Left kidney (tissue), 8 donors: ENCODE measurements at places on chromosomes 1 and 21. TPM values are rescaled to one million over a fixed set of nuclear protein-coding genes. Genes with fewer than 3 reads are reported as not detected.

DNA sequence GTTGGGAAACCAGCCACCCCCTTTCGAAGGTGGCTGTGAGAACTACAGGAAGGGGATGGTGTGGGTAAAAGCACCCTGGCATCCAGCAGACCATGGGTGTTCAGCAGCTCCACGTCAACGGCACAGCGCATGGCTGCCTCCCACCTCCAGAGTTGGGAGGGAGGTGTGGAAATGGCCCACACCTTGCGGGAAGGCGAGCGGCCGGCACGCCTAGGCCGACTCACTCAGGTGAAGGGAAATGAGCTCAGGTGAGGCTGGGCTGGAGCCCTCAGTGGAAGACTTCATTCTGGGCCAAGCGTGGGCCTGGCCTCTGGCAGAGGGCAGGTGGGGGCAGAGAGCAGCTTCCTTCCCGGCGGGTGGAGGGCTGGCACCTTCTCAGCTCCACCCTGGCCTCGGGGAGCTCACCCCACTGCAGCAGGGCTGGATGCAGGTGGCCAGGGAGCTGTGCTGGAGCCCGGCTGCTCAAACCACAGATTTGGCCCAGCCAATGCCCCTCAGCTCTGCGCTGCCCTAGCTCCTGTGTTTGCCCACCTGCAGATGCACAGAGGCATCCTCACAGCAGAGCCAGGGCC is 24.8 kb upstream of the ALDH4A1 start:
- no peak for DNase-seq

DNA sequence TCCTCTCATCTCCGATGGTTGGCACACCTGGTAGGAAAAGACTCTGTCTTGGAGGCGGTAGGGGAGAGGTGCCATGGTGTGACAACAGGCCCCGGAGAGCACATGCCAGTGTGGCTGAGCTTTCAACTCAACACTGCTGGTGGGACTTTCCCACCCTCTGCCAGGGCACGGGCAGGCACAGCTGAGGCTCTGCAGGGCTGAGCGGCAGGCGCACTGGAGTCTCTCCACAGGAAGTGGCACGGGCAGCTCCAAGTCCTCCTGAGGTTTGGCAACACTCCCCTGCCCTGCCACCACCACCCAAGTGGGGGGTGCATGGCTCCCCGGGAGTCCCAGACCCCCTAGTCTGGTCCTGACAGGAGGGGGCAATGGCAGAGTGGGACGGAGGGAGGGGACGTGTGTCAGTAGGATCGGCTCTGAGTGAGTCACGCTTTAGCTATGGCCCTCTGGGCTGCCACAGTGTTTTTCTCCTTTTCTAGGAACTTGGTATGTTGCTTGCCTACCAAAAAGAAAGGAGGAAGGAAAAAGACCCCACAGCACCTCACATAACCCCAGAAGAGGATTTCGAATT is 27.3 kb upstream of the EVA1B start:
- no peak for DNase-seq

GRCh38 chr1:88658419-88658818 is 25.7 kb upstream of the PKN2 start:
- no peak for DNase-seq

- DNase-seq = peak; percentile 66
Measured at GRCh38 chr1:29271724-29272123, 35.4 kb downstream of the PTPRU start.

DNA sequence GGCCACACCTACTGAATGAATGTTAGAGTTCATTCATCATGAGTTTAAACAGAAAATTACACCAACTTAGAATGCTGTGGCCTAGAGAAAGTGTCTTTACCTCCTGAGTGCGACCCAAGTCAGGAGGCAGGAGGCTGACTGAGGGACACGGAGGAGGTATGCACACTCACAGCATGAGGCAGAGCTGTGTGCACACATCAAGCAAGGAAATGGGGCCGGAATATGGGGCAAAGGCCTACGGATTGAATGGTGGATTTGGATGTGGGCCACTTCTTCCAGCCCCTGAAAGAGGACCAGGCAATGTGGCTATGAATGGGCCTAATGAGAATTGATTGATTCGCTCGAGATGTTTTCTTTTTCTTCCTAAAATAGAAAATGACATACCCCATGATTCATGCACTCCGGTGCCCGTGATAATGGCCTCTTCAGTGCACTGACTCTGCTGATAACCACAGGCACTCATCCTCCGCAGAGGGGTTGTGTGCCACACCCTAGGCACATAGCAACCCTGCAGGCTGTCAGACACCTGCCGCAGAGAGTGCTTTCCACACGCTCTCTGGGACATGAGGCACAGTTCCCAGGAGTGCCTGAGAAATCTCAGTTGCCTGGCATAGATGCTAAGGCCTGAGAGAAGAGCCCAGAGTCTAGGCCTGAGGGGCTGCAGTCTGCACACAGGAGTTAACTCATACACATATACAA is 155.5 kb downstream of the GLUL start:
- DNase-seq = no peak

DNA sequence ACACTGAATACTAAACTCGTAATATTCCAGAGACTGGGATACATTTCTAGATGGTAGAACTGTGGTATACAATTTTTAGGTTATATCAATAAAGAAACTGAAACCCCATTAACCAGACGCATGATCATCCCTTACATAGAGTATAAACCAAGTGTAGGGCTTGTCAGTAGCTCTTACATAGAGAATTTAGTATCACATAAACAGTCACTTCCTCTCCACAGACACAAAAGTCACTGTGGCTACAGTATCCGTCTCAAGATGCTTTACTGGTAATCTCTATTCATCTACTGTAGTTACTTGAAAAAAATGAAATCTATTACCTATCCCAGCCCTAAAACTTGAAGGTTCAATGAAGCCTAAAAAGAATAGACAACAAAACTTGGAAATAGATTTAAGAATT is 252.3 kb upstream of the TMPRSS15 start:
- no peak for DNase-seq

CLIC6 gene
- 2.3 TPM for polyA plus RNA-seq

POU2F1 gene
- 20.7 TPM for polyA plus RNA-seq

PRXL2B gene
- 35.4 TPM for polyA plus RNA-seq

ESRRG gene
- 45.0 TPM for polyA plus RNA-seq

NTNG1 gene
- 34.3 TPM for polyA plus RNA-seq
